ENCODE measurements at places on chromosomes 2 and 18.

DNA sequence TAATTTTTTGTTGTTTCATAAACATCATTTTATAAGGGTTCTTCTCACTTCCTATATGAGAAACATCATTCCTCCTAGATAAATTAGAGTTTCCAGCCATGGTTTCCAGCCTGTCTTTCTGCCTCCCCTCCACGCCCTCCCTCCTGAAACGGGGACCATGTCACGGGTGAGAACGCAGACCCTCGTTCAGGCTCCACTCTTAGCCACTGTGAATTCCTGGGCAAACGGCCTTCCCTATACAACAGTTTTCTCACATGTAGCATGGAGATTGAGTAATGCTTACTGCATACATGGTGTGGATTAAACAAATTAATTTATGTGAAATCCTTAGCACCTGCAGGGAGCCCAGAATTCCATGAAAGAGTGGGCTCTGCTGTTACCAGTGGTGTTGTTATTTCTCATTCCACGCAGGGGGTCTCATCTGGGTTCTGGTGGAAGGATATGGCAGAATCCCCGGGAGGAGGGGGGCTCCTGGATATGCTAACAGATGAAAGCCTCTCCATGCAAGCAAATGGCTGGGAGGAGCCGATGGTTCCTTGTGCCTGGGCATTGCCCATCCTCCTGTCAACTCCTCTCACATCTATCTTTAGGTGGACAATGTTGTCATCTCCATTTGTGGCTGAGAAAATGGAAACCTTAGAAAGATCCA, 54.0 kb upstream of the TWIST2 start:
- DNase-seq = no peak

GRCh38 chr2:46339676-46340459, 42.7 kb downstream of the EPAS1 start:
- no peak for DNase-seq

DNA sequence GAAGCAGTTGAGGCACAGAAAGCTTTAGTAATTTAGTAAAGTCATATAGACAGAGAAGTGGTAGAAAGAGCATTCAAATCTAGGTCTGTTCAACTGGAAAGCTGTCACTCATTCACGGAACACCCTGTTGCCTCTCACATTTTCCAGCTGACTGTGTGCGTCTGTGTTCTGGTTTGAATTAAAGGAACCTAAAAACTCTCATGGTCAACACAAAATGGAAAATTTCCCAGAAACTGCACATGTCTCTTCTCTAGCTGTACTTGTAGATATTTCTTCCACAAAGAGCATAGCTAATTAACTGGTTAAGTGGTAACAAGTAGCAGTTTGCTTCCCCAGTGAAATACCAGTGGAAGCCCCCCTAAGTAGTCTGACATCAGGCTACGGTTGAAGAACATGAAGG, 390.8 kb downstream of the TGIF1 start:
- no peak for DNase-seq

- DNase-seq = no peak
Measured at GRCh38 chr2:59463426-59463825, 1090.0 kb downstream of the BCL11A start.

- DNase-seq = no peak
Measured at GRCh38 chr2:17162713-17163112, 355.5 kb downstream of the RAD51AP2 start.

- DNase-seq = no peak
Measured at GRCh38 chr2:174071321-174071720, 106.1 kb upstream of the SP3 start.

DNA sequence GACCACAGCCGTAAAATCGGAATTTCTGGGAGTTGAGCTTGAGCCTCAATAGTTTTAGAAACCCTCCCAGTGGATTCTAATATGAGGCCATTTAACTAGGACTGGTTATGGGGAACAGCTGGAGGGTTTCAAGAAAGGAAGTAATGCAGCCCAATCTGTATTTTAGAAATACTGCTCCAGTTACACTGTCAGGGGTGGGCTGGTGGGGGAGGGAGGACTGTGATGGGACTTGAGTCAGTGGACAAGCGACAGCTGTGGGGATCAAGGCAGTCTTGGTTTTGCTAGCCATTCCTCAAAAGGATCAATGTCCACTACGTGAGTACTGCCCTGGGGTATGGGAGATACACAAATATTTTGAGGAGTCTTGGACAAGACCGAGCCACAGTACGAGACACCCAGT, 34.8 kb downstream of the ASB1 start:
- no peak for DNase-seq

- DNase-seq = no peak
Measured at GRCh38 chr2:10884574-10884975, 27.2 kb upstream of the KCNF1 start.

- DNase-seq = no peak
Measured at GRCh38 chr2:134189009-134189720, 64.7 kb upstream of the MGAT5 start.

DNA sequence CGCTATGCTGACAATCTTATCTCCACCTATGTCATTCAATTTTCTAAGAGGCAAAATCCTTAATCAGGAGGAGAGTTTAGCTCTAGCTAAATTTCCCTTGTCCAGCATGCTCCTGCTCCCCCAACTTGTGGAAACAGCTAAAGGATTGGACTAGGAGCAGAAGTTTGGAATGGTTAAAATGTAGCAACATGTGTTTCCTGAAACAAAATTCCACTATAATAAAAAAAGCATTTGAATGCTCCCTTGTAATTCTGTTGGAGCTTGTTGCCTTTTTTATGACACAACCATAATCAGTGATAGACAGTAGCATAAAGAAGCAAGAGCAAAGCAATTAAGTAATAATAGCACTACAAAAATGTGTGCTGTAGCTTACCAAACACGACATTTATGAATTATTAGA, 6.9 kb downstream of the ACTR3 start:
- no peak for DNase-seq

DNA sequence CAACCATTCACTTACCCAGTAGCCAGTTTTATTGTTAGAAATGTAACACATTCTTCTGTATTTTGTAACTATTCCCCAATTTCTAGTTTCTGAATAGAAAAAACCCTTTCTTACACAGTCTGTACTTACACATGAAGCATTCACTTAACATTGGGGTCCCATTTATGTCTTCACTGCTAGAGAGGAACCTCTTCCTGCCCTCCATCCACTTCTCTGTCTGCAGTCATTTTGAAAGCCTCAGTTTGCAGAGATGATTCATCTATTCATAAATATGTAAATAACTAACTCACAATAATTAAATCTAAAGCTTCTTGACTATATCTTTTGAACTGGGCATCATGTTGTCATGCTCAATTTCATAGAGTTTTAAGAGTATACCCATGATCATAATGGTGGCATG, 55.9 kb downstream of the ZRANB3 start:
- no peak for DNase-seq

DNA sequence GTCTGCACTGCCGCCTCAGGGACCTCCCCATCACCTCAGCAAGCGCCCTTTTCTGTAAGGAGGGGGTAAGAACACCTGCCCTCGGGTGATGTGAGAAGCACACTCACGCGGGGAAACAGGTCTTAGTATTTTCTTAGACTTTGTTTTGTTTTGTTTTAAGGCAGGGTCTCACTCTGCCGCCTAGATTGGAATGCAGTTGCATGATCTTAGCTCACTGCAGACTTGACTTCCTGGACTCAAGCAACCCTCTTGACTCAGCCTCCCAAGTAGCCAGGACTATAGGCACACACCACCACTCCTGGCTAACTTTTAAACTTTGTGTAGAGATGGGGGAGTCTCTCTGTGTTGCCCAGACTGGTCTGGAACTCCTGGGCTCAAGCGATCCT, 37.1 kb downstream of the RAMP1 start:
- no peak for DNase-seq

DNA sequence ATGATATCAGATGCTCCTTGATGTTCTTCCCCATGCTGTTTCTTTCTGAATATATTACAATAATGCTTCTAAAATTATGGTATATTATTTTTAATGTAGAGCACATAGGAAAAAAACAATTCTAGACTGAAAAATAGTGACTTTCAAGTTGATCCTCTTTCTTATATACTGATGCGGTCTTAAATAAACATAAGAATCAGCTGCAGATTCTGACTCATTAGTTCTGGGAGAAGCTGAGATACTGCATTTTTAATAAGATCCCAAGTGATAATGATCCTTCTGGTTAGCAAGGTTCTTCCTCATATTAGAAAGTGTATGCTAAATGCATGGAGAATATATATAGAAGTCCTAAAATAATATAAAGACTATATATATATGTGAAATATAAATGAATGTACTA, 124.9 kb downstream of the XIRP2 start:
- DNase-seq = no peak

DNA sequence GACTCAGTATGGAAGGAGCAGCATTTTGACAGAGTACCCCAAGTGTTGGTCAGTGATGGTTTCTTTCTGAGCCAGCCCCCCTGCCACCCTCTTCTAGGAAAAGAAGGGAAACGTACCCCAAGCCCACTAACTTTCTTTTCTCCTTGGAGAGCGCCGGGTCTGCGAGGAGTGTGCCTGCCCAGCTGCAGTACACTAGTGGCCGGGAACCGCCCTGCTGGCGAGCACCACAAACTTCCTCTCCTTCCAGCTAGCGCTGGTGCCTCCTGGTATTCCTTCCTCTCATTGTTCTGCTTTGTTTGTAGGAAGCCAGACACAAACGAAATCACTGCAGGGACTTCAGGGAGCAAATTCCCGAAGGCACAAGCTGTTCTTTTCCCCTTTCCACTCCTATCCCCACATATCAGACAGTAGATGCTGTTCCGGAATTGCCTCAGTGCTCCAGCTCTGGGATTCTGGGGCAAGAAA, 1.8 kb downstream of the CCDC85A start:
- DNase-seq = no peak

DNA sequence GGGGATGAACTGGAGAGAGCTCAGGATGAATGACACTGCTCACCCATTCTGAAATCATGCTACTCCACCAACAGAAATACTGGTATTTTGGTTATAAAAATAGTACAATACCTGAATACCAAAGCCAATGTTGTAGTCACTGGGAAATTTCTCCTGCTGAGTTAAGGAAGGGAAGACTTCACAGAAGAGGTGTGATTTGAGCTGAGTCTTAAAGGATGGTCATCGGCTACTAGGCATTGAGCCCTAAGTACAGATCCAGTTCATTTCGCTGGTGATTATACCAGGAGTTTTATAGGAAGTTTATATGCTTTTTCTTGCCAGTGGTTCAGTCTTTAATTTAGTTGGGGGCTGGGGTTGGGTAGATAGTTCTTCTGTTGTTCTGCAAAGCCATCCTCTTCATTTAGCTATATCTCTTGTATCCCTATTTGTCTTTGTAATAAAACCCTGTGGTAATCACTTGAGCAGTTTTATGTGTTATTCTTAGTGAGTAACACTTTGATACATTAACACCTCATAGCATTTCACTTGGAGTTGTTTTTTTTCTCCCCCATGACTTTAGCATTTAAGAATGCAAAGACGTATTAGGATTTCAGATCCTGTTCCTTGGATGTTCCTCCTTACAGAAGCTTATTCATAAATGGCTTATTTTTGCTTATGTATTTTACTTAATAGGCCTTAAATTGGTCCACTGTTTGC, 239.9 kb upstream of the FOSL2 start:
- DNase-seq = no peak

DNA sequence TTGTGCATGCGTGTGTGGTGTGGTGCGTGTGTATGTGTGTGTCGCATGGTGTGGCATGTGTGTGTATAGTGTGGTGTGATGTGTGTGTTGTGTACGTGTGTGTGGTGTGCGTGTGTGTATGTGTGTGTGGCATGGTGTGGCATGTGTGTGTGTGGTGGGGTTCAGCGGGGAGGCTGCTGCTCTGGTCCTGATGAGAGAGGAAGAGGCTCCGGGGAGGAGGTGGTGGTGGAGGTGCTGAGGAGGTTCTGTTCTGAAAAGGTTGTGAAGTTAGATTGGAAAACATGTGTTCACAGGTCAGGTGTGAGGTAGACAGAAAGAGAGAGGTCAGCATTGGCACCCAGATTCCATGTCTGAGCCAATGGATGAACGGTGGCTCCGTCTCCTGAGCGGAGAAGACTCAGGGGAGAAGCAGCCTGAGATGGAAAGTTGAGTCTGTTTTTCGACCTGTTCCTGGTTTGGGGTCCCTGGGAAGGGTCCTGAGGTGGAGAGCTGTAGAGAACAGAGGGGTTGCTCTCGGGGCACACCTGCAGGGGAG, 67.2 kb upstream of the HDAC4 start:
- no peak for DNase-seq

DNA sequence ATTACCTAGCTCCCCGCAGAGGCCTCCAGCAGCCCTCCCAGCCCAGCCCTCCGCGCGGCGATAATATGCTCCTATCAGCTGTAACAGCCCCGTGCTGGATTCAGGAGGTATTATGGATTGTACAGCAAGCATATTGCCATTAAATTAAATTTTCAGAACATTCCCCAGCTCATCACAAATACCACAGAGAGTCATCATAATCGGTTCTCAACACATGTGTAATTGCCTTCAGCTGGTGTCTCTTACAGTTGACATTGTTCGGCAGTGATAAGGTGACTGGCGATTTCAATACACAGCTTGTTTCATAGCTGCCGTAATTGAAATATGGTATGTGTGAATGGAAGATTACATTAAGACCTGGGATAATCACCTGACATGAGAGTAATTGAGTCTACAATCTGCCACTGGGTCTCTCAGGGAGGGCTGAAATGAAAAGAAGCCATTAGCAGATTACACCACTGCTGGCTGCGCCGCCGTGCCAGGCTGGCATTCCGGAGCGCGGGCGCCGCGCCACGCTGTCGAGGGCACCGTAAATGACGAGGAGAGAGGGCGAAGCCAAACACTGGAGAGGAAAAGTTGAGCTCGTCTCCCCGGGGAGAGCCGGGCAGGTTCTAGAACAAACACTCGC, 549.4 kb upstream of the SALL3 start:
- no peak for DNase-seq

- DNase-seq = no peak
Measured at GRCh38 chr2:3142961-3143571, 234.6 kb downstream of the EIPR1 start.

- DNase-seq = no peak
Measured at GRCh38 chr18:25335062-25335461, 16.9 kb downstream of the ZNF521 start.

DNA sequence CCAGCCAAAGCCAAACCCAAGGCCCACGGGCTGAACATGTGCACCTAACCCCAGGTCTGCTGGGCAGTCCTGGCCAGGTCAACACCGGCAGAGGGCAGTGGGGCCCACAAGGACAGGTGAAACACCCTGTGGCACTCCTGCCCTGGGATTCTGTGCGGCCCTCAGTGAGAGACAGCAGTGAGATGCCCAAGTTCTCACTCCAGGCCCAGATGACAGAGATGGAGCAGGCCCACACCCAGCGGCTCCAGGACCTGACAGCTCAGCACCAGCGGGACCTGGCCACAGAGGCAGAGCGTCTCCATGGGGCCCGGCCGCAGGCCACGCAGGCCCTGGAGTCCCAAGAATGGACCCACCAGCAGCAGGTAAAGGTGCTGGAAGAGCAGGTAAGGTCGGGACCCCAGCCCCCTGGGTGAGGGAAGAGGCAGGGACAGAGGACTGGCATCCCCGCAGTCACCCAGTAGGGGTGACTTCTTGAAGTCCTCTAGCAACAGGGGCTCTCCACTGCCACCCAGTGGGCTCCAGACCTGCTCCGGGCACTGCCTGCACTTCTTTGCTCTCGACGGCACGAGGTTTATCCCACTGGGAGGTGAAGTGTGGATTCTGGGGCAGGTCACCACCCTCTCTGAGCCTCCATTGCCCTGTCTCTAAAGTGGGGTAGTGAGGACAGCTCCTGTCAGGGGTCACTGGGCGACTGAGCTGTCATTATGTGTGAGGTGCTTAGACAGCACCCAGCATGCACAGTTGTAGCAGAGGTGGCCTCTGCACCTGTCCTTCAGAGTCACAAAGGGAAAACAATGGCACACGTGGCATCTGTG, 8.8 kb upstream of the SNED1 start:
- DNase-seq = no peak

GRCh38 chr2:170180031-170180566, 2.2 kb downstream of the MYO3B start:
- DNase-seq = no peak

Measured in AG09319 (cell line).